ENCODE measurements at places on chromosomes 6 and 20.

GRCh38 chr6:73180076-73180738 lies 45.1 kb downstream of the KHDC1L start:
- DNase-seq = no peak

GRCh38 chr6:51013376-51013775 lies 194.7 kb downstream of the TFAP2B start:
- no peak for DNase-seq

GRCh38 chr6:150231525-150231850 lies 88.6 kb downstream of the PPP1R14C start:
- no peak for DNase-seq

DNA sequence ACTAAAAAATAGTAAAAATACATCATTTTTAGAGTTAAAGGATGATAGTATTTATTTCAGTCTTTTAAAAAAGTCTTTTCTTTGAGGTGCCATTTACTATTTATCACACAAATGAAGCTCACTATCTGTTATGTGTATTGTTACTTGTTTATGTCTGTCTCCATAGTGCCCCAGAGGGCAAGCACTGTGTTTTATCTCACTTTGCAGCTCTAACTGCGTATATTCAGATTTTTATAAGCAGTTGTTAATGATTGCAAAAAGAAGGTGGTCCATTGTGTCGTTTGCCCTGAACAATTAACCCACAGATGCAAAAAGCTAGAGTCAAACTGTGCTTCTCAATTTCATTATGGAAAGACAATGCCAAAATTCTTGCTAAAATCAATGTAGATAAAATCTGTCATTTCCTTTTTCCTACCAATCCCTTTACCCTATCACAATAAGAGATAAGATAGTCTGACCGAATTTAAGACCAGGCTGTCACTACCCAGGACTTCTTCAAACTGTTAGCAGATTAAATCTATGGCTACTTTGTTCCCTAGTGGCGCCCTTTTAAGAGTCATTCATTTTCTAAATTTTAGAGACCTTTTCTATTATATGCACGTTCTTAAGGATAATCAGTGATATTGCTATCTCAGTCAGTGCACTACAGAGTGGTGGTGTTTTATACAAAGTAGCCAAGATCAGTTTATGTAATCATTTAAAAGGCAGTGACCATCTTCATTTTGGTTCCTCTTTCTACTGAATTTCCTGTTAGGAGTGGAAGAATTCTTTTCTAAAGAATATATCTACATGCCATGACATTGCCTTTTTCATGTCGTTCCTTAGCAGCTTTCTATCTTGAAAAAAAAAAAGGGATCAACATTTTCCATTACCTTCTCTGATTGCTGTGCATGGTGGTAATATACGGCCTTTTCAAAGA lies 133.1 kb upstream of the PRDM1 start:
- DNase-seq = no peak

- no peak for DNase-seq
Observed at GRCh38 chr6:40948570-40948969, 90.5 kb downstream of the UNC5CL start.

DNA sequence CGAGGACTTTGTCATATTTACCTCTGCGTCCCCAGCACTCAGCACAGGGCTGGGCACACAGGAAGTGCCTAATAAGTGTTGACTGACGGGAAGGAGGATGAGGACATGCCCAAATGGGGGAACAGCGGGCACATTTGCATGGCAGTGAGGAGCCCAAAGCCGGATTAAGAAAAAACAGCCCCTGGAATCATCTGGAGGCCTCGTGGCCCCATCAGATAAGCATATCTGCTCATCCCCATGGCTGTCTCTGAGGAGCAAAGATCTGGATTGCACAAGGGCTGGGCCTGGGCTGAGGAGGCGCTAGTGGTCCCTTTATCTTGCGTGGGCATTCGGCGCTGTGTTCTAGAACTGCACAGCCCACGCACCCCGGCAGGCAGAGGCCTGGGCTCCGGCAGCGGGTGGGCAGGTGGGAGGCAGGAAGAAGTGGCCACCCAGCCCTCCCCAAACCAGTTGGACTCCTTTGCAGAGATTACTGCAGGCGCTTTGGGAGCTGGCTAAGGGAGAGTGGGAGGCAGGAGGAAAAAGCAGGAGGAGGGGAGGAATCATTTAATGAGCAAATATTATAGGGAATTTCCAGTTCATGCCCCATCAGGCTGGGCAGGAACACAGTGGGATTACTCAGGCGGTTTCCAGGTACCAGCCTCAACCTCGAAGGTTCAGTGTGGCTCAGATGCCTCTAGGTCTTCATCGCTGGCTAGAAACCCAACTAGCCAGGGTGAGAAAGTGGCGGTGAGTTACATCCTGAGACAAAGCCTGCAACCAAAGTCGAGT lies 108.1 kb downstream of the CEBPB start:
- no peak for DNase-seq

DNA sequence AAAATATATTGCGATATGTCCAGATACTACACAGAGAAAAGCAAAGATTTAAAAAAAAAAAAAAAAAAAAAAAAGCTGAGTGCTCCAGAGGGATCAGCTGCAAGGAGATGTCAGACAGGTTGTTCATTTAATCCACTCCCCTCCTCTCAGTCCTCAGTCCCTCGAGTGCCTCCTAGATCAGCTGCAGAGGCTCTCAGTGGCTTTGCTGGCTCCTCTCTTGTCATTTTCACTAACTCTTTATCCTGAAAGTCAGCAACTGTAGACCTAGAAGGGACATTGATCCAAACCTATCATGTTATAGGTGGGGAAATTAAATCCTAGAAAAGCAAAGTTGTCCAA lies 61.6 kb downstream of the KIAA0319 start:
- DNase-seq = peak; percentile 64

DNA sequence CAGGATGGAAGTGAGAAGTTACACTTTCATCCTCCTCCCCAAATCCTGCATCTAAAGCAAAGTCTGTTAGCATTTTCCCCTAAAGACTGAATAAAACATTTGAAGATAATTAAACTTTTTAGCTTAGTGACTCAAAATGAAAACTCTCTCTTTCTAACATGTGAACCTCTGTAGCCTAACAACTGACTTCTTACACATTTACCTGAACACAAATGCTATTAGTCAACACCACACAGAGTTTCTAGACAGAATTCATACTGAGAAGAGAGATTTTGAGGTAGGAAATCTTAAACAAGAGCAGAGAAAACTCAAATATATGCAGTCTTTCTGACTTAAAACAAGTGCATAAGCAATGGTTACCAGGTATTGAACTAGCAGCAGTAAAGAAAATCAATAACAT lies 149.9 kb upstream of the SMLR1 start:
- no peak for DNase-seq

- DNase-seq = no peak
Observed at GRCh38 chr6:70404658-70405057, 8.7 kb upstream of the FAM135A start.

- DNase-seq = no peak
Observed at GRCh38 chr6:153898360-153899059, 140.5 kb upstream of the OPRM1 start.

DNA sequence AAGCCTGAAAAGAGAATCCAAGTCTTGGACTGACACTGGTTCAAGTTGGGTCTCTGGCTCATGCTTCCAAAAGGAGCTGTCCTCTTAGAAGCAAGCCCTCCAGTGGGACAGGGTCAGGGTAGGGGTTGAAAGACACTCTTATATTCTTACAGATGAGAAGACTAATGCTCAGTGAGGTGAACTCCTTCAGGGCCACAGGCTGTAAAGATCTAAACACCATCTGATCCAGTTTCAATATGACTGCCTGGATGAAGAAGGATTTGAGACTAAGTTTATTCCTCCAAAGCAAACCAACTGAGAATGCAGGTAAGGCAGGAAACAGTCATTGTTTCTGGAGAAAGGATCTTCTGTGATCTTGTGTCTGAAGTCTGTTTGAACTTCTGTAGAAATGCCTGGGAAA lies 99.0 kb upstream of the TAB2 start:
- no peak for DNase-seq

DNA sequence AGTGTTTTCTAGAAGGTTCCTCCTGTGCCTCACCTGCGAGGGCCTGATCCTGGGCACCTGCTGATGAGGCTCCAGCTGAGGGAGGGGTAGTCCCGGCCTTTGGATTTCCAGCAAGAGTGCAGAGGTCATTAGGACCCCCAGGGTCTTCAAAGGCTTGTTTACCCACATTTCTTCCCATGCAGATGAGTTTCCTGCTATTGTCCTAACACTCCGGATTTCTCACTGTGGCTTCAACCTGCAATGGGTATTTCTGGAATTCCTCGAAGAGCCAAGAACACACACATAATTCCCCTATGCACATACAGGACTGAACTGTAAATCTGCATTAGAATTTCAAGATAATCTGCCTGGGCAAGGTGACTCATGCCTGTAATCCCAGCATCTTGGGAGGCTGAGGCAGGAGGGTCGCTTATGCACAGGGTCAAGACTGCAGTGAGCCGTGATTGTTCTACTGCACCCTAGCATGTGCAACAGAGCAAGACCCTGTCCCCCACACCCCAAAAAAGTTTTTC lies 53.9 kb downstream of the ADNP start:
- DNase-seq = no peak

DNA sequence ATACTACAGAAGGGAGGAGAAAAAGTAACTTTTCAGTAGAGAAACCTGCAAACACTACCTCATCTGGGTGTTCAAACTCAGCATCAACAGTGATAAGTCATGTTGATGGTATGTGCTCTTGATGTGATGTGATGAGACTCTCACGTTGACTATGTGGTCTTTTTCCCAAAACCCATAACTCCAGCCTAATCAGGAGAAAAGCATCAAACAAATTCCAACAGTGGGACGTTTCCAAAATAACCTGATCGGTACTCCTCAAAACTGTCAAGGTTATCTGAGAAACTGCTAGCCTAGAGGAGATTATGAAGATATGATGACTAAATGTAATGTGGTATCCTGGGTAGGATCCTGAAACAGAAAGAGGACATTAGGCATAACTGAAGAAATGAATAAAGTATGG lies 41.9 kb upstream of the TAB2 start:
- no peak for DNase-seq

DNA sequence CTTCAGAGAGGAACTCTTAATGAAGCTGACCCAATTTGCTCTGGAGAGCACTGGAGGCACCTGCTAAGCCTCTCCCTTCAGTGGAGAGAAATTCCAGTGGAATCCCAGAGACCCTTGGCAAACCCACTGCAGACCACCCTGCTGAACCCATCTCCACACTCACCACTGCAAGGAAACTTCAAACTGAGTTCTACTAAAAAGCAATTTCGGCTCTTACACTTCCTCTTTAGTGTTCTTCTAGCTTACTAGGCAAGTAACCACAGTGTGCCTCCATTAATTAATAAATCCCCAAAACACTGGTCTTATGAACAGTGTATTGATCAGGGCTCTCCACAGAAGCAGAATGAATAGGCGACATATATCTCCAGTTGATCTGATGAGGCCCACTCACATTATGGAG lies 43.0 kb upstream of the HLA-E start:
- no peak for DNase-seq

DNA sequence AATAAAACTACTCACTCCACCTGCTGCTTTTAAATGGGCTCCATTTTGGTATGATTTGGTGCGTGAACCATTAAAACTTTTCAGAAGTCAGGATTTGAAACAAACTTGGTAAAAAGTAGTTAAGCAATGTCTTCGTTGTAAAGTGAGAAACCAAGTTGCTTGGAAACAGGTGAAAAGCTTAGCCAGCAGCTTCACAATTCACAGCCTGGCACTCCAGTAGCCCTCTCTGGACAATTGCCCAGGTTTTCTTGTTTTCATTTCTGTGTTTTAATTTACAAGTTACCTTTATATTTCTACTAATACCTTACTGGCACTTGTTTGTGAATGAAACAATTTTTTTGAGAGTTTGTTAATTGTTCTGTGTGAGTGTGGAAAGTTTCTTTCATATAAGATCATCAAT lies 12.8 kb downstream of the NT5E start:
- DNase-seq = no peak

GRCh38 chr6:118621799-118622470 lies 29.5 kb downstream of the CEP85L start:
- no peak for DNase-seq

DNA sequence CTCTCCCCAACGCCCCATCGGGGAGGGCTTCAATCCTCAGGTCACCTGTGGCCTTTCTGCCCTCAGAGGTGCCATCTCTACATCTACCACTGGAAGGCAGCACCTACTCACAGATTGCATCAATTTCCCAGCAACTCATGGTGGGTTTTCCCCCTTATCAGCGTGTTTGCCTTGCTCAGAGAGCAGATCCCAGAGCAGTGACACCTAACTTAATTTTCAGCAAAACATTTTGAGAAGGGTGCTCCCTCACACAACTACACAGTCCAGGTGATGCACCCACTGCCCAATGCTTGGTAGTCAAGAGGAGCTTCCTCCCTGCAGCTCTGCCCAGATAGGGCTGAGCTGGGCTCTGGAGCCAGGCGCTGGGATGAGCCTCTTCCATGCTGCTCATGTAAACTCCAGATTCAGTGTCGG lies 48.2 kb downstream of the PLG start:
- no peak for DNase-seq

DNA sequence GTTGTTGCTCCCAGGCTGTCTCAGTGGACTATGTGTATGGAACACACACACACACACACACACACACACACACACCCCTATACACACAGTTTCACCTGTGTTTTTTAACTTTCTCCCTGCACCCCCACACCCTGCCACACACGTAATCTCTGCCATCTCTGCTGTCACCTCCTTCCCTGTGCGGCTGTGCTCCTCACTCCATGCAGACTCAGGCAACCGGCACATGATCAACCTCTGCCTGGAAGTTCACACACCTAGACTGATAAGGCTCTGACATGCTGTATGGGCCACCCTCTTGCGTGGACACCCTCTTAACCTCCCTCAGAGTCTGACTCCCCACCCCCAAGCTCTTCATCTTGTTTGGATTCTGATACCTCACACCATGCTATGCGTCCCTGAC lies 152.3 kb upstream of the THEMIS start:
- no peak for DNase-seq

- DNase-seq = no peak
Observed at GRCh38 chr6:106882138-106882537, 92.4 kb downstream of the CD24 start.

GRCh38 chr6:137443901-137444300 lies 50.3 kb downstream of the OLIG3 start:
- no peak for DNase-seq

GRCh38 chr6:142300758-142301650 lies 803 bp upstream of the ADGRG6 start:
- DNase-seq = no peak

DNA sequence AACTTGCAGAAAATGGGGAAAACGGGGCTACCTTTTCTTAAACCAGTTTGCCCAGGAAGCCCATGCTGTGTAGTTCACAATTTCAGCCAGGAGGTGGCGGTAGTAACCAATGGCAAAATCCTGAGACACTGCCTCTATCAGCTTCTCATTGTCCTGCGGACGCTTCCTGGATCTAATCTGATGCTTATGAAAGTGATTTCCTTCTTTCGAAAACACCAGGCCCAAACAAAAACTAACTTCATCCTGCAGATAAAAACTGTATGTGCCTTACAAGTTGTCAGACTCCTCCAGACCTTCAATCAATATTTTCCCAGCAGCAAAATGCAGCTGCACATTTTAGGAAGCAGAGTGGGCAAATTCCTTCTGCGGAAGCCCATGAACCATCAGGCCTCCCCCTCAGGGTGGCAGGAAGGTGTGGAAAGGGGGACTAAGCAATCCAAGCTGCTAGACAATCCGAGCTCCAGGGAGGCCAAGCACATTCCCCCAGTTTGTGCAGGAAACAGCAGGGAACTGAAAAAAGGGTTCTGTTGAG lies 88.5 kb downstream of the LY86 start:
- peak; percentile 40 for DNase-seq

- DNase-seq = no peak
Observed at GRCh38 chr6:36227379-36228228, 31.1 kb downstream of the BRPF3 start.

- no peak for DNase-seq
Observed at GRCh38 chr6:4817551-4817950, 41.3 kb downstream of the CDYL start.

Data from NCI-H2081 treated with DMSO at 0.1 percent for 48 hours (cell line).